Sigmoid colon (tissue), 7 donors: ENCODE measurements at places on chromosomes 4 and X. TPM values are rescaled to one million over a fixed set of nuclear protein-coding genes. Genes with fewer than 3 reads are reported as not detected.

USP17L5 gene
- not detected for total RNA-seq

ARAP2 gene
- total RNA-seq, result 16.9 TPM

CCKAR gene
- total RNA-seq, result not detected

NPY2R gene
- 2.1 TPM for total RNA-seq

GUCY1A1 gene
- total RNA-seq, result 187 TPM

STOX2 gene
- total RNA-seq, result 5.0 TPM

DNA sequence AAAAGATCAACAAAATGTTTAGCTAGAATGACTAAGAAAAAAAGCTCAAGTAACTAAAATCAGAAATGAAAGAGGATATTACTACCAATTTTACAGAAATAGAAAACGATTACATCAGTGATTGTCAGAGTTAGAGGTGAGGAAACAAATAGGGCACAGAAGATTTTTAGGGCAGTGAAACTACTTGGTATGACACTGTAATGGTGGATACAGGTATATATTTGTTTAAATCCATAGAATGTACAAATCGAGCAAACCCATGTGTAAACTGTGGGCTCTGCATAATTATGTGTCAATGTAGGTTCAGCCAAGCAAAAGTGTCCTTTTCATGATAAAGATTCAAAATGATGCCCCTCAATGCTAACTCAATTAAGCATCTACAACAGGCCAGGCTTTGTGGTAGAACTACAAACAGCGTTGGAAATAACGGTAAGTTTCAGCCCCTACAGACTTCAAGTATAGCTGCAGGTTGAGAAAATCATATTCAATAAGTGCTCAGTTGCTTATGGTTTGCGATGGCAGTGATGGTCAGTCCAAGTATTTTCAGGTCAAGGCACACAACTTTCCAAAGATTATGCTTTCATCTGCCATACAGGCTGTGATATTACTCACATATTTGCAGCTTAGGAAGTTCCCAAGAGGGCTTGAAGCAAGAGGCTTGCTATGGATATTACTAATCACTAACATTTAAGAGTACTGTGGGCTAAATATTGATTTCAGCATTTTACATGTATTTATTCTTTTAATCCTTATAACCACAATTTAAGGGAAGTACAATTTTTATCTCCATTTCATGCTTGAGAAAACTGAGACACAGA lies 158.6 kb downstream of the TET2 start:
- DNase-seq, result no peak

DNA sequence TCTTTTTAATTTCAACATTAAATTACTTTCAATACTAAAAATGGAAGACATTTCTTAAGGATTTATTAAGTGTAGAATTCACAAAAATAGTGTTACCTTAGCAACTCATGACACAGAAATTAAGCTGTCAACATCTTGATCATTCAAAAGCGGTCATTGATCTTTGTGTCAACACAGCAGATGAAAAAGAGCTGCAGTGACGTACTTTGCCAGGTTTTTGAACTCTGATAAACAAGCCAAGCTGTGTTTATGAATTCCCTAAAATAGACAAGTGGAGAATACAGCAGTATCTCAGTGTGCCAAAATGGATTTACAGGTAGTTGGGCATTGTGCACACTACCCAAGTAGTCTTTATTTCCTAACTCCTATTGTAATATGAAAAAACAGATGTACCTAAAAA lies 1141.8 kb upstream of the PCDH7 start:
- no peak for DNase-seq

GRCh38 chr4:144649646-144650045 lies 3.7 kb downstream of the HHIP start:
- no peak for DNase-seq

GRCh38 chr4:19786616-19787015 lies 465.1 kb upstream of the SLIT2 start:
- no peak for DNase-seq

GRCh38 chrX:41002026-41002425 lies 83.2 kb upstream of the USP9X start:
- DNase-seq, result no peak
